AG04450 (cell line): ENCODE measurements at places on chromosomes 1 and 21.

DNA sequence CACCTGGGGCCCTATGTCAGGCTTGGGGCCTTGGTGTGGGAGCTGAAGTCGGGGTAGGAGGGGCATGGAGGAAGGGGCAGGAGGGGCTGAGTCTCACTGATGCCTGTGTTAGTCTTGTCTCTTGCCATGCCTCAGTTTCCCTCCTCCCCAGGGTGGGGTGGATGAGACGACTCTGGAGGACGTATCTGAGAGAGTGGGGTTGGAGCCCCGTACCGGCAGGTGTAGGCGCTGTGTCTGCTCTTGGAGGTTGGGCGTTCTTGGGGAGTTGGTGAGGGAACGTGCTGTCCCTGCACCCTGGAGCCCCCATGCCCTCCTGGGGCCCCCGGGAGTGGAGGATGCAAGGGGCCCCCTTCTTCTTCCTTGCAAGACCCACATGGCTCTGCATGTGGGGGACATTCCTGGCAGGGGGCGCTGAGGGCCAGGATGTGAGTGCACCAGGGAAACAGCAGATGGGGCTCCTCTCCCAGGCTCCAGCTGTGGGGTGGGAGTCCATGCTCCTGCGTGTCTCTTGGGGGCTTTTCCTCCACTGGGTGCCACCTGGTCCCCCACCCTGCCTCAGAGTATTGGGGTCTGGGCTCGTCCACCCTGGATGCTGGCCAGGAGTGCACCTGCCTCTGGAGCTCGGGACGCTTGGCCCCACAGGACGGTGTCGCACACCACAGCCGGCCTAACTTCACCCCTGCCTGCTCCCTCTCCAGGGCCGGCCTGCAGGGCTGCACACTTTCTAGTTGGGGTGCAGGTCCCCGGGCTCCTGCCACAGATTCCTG lies 1.4 kb upstream of the TNFRSF14 start:
- DNase-seq, result no peak

GRCh38 chr1:174021591-174022079 lies 522 bp downstream of the RC3H1 start:
- no peak for DNase-seq

- no peak for DNase-seq
These were observed 62.5 kb downstream of the PEX14 start for GRCh38 chr1:10537082-10537766.

DNA sequence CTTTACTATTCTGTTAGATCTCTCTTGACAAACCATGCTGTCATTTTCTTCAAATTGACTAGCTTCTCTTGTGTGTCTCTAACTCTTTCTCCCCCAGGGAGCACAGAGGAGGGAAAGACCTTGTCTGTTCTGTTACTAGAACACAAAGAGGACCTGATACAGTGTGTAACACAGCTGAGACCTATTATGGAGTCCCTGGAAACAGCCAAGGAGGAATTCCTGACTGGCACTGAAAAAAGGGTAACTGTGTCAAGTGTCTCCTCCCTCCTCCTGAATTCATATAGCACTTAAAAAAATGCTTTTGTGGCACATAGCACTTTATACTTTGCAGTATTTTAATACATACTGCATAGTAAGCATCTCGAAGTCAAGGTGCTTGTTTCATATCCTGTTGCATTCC lies 50.6 kb downstream of the ZBTB40 start:
- DNase-seq, result no peak

DNA sequence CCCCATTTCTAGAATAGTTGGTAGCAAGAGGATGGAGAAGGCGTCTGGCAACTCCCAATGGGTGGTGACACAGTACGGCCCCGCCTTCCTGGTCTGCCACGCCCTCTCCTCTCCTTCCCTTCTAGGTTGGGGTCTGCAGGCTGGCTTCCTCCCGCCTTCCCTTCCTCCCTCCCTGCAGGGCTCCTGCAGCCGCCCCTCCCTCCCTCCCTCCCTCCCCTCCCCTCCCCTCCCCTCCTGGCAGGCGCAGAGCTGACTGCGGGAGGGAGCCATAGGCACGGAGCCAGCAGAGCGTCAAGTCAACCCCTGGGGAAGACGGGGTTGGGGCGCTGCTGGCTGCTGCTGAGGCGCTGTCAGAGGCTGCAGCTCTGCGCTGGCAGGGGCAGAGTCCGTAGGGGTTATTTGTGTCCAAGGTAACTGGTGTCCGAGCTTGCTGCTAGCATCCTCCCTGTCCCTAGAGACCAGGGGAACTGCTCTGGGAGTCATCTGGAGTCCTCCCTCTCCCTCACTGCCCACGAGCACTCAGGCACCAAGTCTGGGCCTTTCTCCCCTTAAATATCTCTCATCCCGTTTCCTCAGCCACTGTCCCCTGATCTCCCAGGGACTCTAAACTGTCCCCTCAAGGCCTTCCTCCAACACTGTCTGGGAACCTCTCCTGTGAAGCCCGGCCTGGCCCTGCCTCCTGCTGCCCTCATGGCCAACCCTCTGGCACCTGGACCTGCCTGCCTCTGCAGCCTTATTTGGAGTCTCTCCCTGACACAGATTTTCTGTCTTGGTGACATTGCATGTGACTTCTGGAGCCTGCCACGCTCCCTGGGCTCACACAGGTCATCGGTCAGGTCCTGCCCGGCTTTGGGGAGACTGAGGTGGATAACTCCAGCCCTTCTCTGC lies 57.4 kb upstream of the ACOT11 start:
- no peak for DNase-seq

GRCh38 chr1:221993444-221993948 lies 251.6 kb upstream of the DUSP10 start:
- DNase-seq, result no peak

- DNase-seq, result no peak
These were observed 8.1 kb downstream of the DPH5 start for GRCh38 chr1:101017448-101017847.

DNA sequence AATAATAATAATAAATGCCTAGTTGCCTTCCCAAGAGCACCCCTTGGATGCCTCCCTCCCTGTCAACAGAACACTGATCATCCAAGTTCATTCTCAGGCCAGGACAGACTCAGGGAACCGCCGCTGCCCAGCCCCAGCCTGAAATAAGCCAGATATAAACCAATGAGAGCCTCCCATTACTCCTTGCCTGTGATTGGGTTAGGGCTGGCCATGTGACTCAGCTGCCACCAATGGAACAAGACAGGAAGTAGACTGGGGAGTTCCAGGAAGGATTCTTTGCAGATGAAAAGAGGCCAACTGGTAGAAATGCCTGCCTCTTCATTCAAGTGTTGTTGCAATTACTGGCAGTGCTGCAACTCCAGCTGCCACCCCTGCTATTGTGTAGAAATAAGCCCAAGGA lies 146.4 kb upstream of the TIAM1 start:
- no peak for DNase-seq

GRCh38 chr1:82819234-82819633 lies 1018.5 kb downstream of the ADGRL2 start:
- no peak for DNase-seq

- no peak for DNase-seq
These were observed 79.3 kb downstream of the DENND1B start for GRCh38 chr1:197695961-197696360.

DNA sequence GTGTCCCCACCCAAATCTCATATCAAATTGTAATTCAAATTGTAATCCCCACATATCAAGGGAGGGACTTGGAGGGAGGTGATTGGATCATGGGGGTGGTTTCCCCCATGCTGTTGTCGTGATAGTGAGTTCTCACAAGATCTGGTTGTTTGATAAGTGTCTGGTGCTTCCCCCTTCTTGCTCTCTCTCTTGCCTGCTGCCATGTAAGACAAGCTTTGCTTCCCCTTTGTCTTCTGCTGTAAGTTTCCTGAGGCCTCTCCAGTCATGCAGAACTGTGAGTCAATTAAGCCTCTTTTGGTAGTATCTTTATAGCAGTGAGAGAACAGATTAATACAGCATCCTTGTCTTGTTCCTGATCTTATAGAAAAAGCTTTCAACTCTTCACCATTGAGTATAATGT lies 6.5 kb upstream of the LRRC39 start:
- DNase-seq, result no peak

GRCh38 chr1:175317779-175318178 lies 125.2 kb upstream of the KIAA0040 start:
- no peak for DNase-seq

DNA sequence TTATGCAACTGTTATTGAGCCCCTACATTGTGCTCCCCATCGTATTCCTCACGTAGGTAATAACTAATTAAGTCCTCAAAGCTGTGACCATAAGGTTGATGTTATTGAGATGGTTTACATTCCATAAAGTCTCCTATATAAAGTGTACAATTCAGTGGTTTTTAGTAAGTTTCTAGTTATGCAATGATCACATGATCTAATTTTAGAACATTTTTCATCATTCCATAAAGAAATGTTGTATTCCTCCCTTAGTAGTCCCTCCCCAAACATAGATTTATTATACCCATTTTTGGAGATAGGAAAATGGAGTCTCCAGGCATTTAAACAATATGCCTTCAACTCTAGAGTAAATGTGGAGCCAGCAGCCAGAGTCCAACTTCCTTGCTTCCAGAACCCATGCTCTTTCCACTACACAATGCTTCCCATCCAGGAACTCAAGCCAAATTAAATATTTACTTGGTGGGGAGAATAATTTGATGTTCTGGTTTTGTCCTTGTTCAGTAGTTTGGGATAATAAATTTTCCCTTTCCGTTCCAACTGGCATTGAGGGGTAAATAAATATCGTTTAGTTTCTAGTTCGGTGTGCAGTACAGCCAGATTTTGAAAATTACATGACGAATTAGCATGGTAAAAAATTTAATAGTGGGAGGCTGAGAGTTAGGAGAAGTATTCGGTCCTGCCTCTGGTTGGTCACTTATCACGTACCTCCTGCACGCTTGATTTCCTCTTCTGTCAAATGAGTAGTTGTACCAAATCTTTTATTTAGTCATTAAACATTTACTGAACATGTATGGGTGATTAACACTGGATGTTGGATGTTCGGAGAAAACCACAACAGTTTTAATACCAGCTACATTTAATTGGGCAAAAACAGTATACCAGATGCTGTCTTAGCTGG lies 66.3 kb downstream of the CACHD1 start:
- DNase-seq, result no peak

DNA sequence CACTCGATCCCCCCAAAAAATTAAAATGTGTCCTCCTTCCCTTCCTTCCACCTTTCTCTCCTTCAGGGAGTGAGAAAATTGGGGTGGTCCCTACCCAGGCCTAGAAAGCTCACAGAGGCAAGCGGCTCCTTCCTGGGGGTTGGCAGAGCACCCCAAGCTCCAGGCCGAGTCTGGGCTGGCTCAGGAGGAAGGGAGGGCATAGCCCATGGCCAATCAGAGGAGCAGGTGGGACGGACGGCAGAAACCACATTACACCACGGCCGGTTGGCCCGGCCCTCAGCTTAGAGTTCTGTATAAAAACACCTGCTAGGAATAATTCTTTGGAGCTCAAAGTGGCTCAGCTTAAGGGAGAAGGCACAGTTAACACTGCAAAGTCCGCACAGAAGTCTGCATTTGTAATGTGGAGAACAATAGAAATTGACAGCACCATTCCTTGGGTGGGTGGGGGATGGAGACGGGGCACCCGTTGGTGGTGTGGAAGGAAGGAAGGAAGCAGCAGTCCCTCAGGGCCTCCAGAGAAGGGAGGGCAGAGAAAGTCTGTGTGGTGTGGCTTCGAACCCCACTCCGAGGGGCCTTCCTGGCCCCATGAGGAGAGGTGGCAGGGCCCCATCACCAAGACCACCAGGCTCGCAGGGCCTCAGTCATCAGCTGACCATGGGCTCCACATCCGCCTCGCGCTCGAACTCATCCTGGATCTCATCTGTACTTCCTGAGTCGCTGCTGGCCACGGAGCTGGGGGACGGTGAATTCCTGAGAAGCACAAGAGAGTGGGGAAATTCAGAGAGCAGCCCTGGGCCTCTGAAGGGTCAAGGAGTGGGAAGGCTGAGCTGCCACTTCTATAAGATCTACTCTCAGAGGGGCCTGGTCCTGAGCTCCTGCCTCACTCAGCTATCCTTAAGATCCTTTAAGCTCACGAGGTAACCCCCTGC lies 5.8 kb upstream of the ALDH4A1 start:
- no peak for DNase-seq

DNA sequence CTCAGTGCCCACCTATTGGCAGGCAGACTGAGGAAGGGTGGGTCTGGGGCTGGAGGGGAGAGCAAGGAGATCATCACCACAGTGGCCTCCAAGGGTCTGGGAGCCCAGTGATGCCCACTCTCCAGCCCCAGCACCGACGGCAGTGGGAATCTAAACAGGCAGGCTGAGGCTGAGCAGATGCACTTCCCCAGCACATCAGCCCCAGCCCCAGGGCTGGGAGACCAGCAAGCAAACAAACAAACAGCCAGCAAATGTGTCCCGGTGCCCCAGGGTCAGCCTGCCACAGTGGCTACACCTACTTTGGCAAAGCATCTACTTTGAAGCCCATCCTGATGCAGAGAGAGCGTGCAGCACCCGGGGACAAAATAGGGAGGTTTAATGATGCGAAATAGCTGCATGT lies 216.3 kb upstream of the ZC3H12A start:
- no peak for DNase-seq

GRCh38 chr1:234608911-234609690 lies 877 bp downstream of the IRF2BP2 start:
- no peak for DNase-seq

- no peak for DNase-seq
These were observed 136.1 kb upstream of the JUN start for GRCh38 chr1:58919959-58920321.

DNA sequence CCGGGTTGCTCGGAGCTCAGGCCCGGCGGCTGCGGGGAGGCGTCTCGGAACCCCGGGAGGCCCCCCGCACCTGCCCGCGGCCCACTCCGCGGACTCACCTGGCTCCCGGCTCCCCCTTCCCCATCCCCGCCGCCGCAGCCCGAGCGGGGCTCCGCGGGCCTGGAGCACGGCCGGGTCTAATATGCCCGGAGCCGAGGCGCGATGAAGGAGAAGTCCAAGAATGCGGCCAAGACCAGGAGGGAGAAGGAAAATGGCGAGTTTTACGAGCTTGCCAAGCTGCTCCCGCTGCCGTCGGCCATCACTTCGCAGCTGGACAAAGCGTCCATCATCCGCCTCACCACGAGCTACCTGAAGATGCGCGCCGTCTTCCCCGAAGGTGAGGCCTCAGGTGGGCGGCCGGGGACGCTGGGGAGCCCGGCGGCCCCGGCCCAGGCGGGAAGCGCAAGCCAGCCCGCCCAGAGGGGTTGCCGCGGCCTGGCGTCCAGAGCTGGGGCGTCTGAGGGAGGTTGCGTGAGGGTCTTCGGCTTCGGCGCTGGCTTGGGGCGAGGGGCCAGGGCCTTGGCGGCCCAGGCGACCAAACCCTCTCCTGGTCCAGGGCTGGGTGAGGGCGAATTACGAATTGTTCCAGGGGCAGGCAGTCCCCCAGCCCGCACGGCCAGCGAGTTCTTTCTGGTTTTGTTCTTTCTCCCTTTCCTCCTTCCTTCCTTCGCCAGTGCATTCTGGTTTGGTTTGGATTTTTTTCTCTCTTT lies 805 bp downstream of the SIM2 start:
- no peak for DNase-seq

DNA sequence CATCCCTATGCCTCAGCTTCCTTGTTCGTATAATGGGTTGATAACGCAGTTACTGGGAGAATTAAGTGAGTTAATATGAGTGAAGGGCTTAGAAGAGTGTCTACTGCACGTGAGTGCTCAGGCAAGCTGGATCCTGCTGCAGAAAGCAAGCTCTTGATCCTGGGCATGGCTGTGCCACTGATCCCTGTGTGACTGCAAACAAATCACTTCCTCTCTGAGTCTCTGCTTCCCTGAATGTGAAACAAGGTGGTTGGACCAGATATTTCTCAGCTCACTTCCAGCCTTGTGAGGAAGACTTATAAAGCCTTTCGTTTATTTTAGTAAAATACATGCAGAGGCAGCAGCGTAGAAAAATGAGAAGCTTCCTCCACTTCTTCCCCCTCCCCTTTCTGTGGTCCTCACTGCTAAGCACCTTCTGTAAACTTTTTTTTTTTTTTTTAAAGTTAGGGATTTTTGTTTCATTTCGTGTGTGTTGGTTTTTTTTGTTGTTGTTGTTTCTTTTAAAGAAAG lies 13.8 kb downstream of the PSEN2 start:
- DNase-seq, result no peak
